Memory B cell (primary cell): ENCODE measurements at places on chromosomes 7 and 10.

GRCh38 chr10:3741688-3742461, 43.1 kb downstream of the KLF6 start:
- no peak for DNase-seq

DNA sequence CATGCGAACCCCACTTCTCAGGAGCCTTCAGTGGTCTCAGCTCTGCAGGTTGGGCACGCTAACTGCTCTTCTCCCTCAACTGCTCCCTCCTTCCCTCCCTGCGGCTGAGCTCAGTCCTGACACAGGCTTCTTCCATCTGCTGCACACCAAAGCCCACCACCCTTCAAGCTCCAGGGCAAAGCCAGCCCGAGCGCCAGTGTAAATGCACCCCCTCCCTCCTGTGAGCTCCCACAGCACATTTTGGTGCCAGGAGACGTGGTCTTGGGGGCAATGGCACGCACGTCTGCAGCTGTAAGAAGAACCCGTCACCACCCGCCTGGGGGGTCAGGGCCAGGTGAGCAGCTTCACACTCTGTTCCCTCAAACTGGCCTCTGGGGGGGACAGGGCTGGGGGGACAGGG, 15.9 kb downstream of the VIPR2 start:
- no peak for DNase-seq

DNA sequence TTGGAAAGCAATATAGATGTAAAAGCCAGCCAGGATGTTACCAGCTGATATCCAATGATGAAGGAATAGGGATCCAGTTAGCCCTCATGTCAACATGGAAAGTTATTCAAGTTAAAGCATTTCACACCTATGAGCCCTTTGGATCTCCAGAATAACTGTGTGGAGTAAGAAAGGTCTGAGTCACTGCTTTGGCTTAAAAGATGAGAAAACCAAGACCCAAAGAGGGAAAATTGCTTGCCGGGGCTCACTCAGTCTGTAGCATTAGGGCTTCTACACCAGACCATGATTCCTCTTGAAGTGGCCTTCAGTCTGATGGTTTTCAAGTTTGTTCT, 12.6 kb downstream of the LSM5 start:
- DNase-seq, result no peak

- no peak for DNase-seq
Measured at GRCh38 chr7:19099924-19100323, 17.5 kb downstream of the TWIST1 start.
